Esophagus muscularis mucosa (tissue), 4 donors: ENCODE measurements at places on chromosomes 2 and 18.
A peak's percentile ranks its signal among the peaks of the same experiment; 100 is the strongest.

GRCh38 chr18:31225668-31226067, 63.0 kb upstream of the DSC1 start:
- no peak for DNase-seq

DNA sequence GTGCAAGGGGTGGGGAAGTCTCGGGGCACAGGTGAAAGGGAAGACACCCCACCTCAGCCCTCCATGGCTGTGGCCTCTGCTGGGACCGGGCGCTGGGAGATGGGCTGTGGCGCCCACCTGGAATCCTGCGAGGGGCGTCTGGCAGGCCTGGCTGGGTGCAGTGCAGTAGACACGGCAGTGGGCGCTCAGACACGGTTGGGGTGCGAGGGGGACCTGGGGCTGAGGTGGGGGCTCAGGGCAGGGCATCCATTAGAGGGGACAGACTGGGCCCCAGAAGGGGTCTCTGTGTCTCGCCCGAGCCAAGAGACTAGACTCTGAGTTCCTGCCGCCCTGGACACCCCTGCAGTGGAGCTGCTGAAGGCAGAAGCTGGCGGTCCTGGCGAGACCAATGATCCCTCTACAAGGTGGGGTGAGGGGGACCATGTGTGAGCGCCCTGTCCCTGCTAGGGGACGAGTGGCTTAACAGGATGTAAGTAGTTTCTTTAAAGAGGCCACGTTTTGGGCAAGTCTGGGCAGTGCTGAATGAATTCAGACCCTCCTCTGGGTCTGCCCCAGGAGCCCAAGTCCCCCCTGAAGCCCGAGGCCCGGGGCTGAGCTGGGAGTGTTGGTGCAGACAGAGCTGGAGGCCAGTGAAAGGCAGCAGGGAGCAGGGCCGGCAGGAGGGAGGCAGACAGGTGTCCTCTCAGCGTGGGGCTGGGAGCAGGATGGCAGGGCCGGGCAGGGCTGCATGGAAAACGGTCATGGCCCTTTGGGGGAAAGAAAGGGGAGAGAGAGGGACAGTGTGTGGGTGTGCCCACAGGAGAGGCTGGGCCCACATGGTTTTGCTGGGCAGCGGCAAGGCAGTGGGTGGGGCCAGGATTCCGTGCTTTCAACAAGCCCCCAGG, 57.2 kb downstream of the HS6ST1 start:
- no peak for DNase-seq

- no peak for DNase-seq
Measured at GRCh38 chr2:158101384-158101926, at the start of gene UPP2. Gene UPP2 (plus strand): TSS chr2:158101876. CDS start chr2:158102064, 188 bp downstream.

DNA sequence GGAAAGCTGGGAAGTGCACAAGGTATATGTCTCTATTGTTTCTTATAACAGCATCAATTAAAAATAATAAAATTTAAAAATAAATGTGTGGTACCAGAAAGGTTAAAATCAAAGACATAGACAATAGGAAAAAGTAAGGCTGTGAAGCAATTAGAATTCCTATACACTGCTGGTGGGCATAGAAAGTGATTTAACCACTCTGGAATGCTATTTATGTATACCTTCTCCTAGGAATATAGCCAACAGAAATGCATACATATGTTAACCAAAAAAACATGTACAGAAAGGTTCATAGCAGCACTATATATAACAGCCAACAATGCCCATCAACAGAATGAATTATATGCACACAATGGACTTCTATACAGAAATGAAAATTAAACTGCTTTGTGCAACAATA, 43.0 kb downstream of the WDSUB1 start:
- DNase-seq: no peak

DNA sequence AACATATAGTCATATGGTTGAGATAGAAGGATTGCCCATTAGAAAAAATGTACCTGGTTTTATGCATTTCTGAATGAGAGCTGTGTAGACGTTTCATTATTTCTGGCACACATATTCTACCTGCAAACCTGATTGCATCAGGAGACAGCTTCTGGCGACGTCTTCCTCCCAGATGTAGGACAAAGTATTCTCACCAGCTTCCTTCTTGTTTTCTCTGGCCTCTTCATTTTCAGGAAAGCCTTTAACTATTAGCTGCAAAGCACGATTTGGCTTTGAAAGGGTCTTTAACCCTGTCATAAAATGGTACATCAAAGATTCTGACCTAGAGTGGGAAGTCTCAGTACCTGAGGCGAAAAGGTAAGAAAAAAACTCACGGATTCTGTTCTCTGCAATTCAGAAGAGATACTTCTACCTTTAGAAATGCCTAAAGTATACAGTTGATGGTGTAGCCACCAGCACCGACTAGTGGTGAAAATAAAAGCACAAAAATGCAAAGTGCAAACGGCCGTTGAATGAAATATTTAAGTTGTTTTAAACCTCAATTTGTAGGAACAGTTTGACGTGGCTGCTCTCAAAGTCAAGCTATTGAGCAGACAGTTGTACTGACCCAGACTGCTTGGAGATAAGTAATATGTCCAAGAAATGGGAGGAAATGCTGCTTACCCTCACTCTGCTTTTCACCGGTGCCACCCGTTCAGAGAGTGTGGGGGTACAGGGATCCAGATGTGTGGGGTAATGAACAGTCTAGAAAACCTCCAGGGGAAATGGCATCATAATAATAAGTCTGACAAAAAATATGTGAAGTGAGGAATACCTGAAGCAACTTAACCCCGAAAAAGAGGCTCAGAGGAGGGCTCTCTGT, 20.2 kb downstream of the IL18RAP start:
- DNase-seq: peak; percentile 84
